T-helper 2 cell treated with Interferon-gamma antibody and Interleukin-4, amounts not matched to agents 5 μg/mL and 100 μg/mL, for 36 hours (primary cell): ENCODE measurements at places on chromosomes 4 and X.

GRCh38 chr4:6071959-6072720, 53.9 kb upstream of the C4orf50 start:
- no peak overlapping the region for H3K27ac ChIP-seq
- no peaks in the 10 kb centered on the region for H3K27me3 ChIP-seq
- no peak overlapping the region for H3K4me3 ChIP-seq
- DNase-seq = no peak
- peaks cover 5% of the 10 kb centered on the region for H3K36me3 ChIP-seq

- H3K36me3 ChIP-seq = no peaks in the 10 kb centered on the region
- no peak for DNase-seq
- peaks cover 6% of the 10 kb centered on the region for H3K4me1 ChIP-seq
- no peak overlapping the region for H3K27ac ChIP-seq
Measured at GRCh38 chrX:12929701-12930100, 23.3 kb downstream of the TLR8 start.

DNA sequence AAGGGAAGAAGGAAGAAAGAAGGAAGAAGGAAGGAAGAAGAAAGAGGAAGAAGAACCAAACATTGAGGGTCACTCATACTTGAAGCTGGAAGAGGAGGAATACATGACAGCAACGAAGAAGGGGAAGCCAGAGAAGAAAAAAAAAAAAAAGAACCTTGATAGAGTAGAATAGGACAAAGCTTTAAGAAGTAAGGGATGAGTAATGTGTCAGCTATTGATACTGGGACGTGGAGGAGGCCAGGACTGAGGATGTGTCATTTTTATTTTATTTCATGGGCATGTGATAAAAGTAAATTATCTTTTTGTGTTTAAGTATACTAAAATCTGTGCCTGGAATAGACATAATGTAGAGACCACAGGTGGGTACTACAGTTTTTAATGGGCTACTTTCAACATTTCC, 6.4 kb downstream of the EDA2R start:
- no peak for DNase-seq
- H3K36me3 ChIP-seq = peaks cover 7% of the 10 kb centered on the region
- no peaks in the 10 kb centered on the region for H3K27me3 ChIP-seq
- no peak overlapping the region for H3K4me3 ChIP-seq
- H3K27ac ChIP-seq = no peak overlapping the region

DNA sequence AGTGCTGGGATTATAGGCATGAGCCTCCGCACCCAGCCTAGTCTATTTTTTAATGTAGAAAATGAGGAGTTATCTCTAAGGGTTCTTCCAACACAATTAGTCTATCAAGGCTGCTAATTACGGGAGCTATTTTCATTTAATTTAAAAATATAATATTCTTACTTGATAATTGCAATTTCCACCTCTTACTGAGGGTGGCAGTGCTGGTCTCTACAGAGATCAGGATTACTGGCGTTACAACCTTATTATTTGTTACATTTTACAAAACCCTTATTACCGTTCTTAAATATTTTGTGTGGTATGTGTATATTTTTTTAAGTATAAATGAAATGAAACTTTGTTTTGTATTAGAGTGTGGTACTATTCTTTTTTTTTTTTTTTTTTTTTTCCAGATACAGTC, 17.6 kb upstream of the GK start:
- DNase-seq = no peak
- H3K4me1 ChIP-seq = no peaks in the 10 kb centered on the region
- no peak overlapping the region for H3K27ac ChIP-seq
- H3K27me3 ChIP-seq = no peaks in the 10 kb centered on the region
- H3K36me3 ChIP-seq = no peaks in the 10 kb centered on the region

DNA sequence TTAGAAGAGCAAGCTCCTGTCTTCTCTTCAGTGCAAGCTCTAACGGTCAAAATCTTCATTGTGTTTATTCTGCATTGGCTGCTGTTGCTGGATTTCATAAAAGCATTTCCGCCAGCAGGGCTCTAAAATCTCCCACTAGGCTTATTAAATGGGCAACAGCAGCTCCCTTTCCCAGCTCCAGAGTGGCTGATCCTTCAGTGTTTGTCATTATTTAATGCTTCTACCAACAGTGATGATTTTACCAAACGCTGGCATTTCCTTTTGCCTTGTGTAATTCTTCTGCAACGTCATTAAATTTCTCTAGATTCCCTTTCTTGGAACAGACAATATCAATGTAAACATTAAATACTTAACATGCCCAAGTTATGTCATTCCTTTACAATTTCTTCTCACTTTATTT, 20.1 kb downstream of the SLC7A11 start:
- H3K36me3 ChIP-seq = peaks cover 9% of the 10 kb centered on the region
- no peaks in the 10 kb centered on the region for H3K27me3 ChIP-seq
- H3K4me1 ChIP-seq = peaks cover 3% of the 10 kb centered on the region
- DNase-seq = no peak

DNA sequence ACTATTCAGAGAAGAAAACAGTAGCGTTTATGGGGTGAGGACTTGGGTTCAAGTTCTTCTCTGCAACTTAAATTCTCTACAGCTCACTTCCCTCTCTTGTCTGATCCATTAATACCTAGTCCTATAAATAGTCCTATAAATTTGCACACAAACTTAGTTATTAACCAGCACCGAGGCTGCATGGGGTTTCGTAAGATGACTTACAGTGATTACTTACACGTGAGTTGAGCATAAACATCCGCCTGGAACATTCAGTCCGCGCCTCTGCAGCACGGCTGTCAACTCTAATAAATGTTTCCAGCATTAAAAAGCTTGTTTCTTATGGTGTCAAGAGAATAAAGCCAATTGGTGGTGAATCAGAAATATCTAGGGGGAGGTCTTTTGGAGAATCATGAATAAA, 103.0 kb upstream of the ENPP6 start:
- no peak overlapping the region for H3K27ac ChIP-seq
- no peaks in the 10 kb centered on the region for H3K36me3 ChIP-seq
- H3K4me3 ChIP-seq = no peak overlapping the region
- no peaks in the 10 kb centered on the region for H3K27me3 ChIP-seq
- peak; percentile 2 for DNase-seq

GRCh38 chrX:109472939-109473735, 8.7 kb downstream of the GUCY2F start:
- H3K27ac ChIP-seq = no peak overlapping the region
- H3K36me3 ChIP-seq = no peaks in the 10 kb centered on the region
- no peak overlapping the region for H3K4me3 ChIP-seq
- no peak for DNase-seq

DNA sequence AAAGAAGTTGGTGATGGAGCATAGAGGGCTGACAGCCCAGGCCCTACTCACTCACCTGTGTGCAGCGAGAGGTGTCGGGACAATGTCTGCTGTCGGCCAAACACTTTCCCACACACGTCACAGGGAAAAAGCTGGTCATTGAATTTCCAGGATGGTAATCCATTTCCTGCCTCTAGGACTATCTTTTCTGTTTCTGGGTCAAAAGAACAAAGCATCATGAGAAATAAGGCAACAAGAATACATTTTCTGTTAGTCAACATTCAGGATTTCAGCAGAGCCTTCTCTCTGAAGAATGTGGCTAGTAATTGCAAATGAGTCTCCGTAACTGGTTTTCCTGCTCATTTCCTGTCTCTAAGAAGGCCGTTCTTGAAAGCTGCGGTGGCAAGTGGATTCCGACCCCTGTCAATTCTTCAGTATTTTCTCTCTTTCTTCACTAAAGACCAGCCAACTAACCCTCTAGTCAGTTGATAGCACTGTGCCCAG, 99.4 kb downstream of the C4orf51 start:
- H3K27ac ChIP-seq = no peak overlapping the region
- H3K36me3 ChIP-seq = peaks cover 52% of the 10 kb centered on the region
- peaks cover 9% of the 10 kb centered on the region for H3K4me1 ChIP-seq
- no peaks in the 10 kb centered on the region for H3K27me3 ChIP-seq
- no peak overlapping the region for H3K4me3 ChIP-seq

- DNase-seq = no peak
- H3K36me3 ChIP-seq = no peaks in the 10 kb centered on the region
- no peaks in the 10 kb centered on the region for H3K4me1 ChIP-seq
- no peak overlapping the region for H3K4me3 ChIP-seq
- no peak overlapping the region for H3K27ac ChIP-seq
Measured at GRCh38 chr4:118910221-118910620, 21.6 kb downstream of the SYNPO2 start.

DNA sequence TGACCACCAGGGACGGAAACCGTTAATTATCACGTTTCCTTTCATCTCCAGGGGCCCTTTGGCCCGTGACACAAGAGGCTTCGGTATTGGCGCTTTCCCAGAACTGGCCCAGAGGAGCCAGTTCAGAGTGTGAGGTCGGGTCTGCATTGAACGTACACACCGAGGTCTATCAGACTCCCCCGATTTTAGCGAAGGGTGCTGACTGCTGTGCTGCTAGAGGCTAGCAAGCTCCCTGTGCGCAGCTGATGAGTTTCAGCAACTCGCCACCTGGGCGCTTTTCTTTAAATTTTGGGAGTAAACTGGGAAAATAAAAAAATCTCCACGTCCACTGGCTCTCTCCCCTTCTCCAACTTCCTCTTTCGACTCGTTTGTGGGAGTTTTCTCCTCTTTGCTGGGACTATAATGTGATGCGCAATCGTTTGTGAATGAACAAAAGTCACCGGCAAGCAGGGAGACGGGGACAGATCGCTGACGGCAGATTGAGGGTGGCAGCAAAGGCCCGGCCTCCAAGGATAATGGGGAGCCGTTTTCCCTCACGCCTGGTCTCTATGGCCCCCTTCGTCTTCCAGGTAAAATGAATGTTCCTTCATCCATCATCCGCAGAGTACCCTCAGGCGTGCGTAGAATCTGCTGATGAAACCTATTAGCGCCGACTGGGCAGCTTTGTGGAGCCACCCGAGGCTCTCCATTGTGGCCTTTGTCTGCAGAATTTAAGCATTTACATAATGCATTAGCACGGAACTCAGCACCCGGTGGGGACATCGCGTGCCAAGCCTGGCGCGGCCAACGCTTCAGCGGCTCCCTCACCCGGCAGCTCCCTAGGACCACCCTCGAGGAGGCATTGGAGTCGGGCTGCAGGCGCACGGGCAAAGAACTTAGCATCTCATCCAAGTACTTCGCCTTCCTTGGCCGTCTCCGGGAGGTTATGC, 1.6 kb upstream of the LRAT start:
- H3K4me3 ChIP-seq = peak overlapping the region; percentile 52
- no peak for DNase-seq
- H3K27me3 ChIP-seq = peaks cover 76% of the 10 kb centered on the region
- no peaks in the 10 kb centered on the region for H3K36me3 ChIP-seq

DNA sequence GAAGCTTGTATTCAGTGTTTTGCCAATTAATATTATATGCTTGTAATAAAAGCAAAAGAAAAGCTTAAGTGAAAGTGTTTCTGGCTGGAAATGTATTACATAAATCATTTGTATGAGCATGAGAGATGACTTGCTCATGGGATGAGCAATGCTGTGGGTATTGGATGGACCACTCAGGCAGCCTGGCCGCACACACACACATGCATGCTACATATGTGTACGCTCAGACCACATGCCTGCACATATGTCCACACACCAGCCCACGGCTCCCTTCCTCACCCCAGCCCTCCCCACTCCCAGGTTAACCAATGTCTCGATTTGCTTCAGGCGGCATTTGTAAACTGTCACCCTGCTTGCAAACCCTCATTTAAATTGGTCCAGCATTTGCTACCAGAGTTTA, 55.9 kb downstream of the CPLX1 start:
- no peaks in the 10 kb centered on the region for H3K27me3 ChIP-seq
- H3K36me3 ChIP-seq = peaks cover 43% of the 10 kb centered on the region
- DNase-seq = no peak
- H3K4me1 ChIP-seq = peaks cover 7% of the 10 kb centered on the region

- DNase-seq = no peak
- no peaks in the 10 kb centered on the region for H3K27me3 ChIP-seq
- H3K36me3 ChIP-seq = peaks cover 62% of the 10 kb centered on the region
Measured at GRCh38 chr4:142386449-142386848, 459.7 kb downstream of the INPP4B start.

- no peaks in the 10 kb centered on the region for H3K27me3 ChIP-seq
- H3K36me3 ChIP-seq = peaks cover 7% of the 10 kb centered on the region
- H3K4me1 ChIP-seq = peaks cover 29% of the 10 kb centered on the region
- H3K27ac ChIP-seq = peak overlapping the region; percentile 96
- H3K4me3 ChIP-seq = peak overlapping the region; percentile 90
Measured at GRCh38 chrX:47483306-47484268, 565 bp upstream of the ZNF41 start.

- no peak for DNase-seq
- H3K4me1 ChIP-seq = peaks cover 44% of the 10 kb centered on the region
- H3K27me3 ChIP-seq = no peaks in the 10 kb centered on the region
Measured at GRCh38 chr4:39051492-39051891, 10.5 kb upstream of the KLHL5 start.

GRCh38 chr4:106444557-106444956, 76.0 kb upstream of the GIMD1 start:
- no peak overlapping the region for H3K27ac ChIP-seq
- DNase-seq = no peak
- H3K4me1 ChIP-seq = no peaks in the 10 kb centered on the region

GRCh38 chr4:119284876-119285780, 36.8 kb downstream of the FABP2 start:
- no peak for DNase-seq
- peaks cover 20% of the 10 kb centered on the region for H3K4me1 ChIP-seq
- H3K4me3 ChIP-seq = peak overlapping the region; percentile 74
- H3K36me3 ChIP-seq = peaks cover 3% of the 10 kb centered on the region

- no peaks in the 10 kb centered on the region for H3K27me3 ChIP-seq
- no peak for DNase-seq
- H3K36me3 ChIP-seq = peaks cover 14% of the 10 kb centered on the region
- no peak overlapping the region for H3K27ac ChIP-seq
- no peaks in the 10 kb centered on the region for H3K4me1 ChIP-seq
Measured at GRCh38 chrX:23704673-23705206, 37.4 kb downstream of the PRDX4 start.

DNA sequence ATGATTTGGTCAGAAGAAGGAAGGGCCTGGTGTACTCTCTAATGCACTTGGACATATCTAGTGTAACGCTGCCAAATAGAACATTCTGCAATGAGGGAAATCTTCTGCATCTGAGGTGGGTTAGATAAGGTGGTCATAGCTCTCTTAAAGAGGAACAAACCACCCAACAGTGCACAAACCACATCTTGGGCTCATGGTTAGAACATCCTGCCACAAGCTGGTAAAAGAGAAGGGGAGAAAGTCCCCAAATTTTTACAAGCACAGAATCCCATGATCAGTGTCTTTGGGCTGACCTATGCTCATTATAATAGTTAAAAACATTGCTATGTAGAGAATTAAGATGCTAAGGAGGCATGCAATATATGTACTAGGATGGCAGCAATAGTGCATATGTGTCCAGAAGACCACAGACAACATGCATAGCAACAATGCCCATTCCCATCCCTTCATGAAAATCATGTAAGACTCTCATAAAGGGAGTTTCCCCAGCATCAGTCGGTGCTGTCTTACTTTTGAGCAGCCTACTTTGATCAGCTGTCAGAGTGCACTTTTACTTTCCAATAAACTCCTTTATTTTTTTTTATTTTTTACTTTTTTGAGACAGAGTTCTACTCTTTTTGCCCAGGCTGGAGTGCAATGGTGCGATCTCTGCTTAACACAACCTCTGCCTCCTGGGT, 99.7 kb upstream of the SLC7A11 start:
- peaks cover 3% of the 10 kb centered on the region for H3K4me1 ChIP-seq
- no peak overlapping the region for H3K27ac ChIP-seq
- no peaks in the 10 kb centered on the region for H3K27me3 ChIP-seq
- H3K4me3 ChIP-seq = no peak overlapping the region
- no peaks in the 10 kb centered on the region for H3K36me3 ChIP-seq
